Thyroid gland (tissue), 4 donors: ENCODE measurements at places on chromosomes 1 and 21. TPM values are rescaled to one million over a fixed set of nuclear protein-coding genes. Genes with fewer than 3 reads are reported as not detected.

GRCh38 chr21:41251961-41252642, 64.5 kb upstream of the FAM3B start:
- DNase-seq, result no peak

GRCh38 chr21:15446223-15446622, 283.6 kb upstream of the USP25 start:
- no peak for DNase-seq

- DNase-seq, result no peak
Observed at GRCh38 chr1:240522122-240522822, 89.7 kb downstream of the GREM2 start.

- no peak for DNase-seq
Observed at GRCh38 chr1:163974120-163974519, 584.9 kb upstream of the PBX1 start.

The FCRL5 gene
- 0.15 TPM for total RNA-seq

GRCh38 chr21:44962403-44962966, 22.7 kb downstream of the SLX9 start:
- DNase-seq, result peak; percentile 63

The VHLL gene
- not detected for total RNA-seq
